Activated naive CD4-positive, alpha-beta T cell (primary cell): ENCODE measurements at places on chromosomes 1 and 21.

- DNase-seq: no peak
Observed at GRCh38 chr1:182527680-182528079, 61.4 kb downstream of the RNASEL start.

DNA sequence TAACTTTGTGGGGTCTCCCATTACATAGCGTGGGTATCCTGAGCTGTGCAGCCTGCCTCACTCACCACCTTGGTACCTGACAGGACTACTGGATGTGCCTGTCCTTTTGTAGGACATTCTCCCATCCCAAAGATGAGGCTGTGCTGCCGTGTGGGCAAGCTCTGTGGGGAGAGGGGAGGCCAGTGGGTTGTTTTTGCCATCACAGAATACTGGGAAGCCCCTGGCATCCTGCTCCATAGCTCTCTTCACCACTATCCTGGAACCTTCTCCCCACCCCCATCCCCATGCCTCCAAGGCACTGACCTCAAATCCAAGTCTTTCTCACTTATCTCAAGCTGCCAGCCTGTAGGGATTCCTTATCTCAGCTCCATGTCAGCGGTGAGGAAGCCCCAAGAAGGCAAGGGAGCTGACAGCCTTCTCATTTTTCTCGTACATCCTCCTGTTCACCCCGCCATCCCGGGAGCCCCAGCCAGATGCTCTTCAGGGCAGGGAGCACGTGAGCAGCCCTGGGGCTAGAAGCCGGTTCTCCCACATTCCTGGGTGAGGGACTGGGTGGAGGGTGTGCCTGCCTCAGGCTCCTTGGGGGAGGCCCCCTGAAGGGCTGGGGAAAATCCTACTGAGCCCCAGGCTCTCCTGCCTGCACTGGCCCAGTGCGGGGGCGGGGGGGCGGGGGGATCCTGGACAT is 2.4 kb upstream of the ELF3 start:
- DNase-seq: no peak

DNA sequence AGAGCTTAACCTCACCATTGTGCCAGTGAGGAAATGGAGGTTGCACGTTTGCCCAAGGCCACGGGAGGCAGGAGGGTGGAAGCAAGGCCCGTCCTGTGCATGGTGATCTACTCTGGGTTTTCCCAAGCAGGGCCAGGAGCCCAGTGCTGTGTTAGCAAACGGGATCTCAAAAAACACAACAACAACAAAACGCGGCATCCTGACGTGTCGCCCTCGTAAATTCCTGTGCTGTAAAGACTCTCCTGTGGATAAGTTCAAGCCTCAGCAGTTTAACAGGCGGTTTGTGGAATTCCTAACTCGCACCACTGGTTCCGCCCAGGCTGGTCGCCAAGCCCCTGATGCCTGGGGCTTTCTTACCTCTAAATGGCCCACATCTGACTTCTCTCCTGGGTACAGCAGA is 39.1 kb downstream of the TFF3 start:
- DNase-seq: no peak

- no peak for DNase-seq
Observed at GRCh38 chr1:200290010-200290685, 119.7 kb downstream of the ZNF281 start.

DNA sequence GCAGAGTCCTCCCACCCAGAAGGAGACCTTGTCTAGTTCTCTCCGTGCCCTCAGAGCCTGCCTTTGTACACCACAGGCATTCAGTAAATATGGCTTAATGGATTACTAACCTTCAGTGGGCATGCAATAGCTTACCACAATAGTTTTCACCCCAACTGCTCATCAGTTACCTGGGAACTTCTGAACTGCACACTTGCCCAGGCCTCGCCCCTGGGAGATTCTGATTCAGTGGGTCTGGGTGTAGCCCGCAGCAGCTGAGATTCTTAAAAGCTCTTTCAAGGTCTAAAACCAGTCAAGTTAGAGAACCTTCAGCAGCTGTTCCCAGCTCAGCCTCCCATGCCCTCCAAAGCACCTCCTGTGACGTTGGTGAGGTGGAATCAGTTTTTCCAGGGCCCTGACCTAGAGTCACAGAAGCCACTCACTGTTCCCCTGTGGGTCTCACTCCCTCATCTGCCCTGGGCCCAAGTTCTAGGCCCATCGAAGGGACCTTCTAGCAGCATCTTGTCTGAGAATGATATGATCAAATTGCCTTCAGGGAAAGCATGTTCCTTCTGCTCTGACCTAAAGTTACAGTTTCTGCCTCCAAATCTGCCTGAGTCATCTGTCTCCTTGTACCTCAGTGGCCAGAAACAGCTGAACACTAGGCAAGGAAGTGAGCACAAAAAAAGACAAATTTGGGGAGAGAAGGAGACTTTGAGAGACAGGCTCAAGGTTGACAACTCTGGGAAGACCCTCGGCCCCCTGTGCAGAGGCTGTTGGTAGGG is 10.8 kb downstream of the ASAP3 start:
- DNase-seq: no peak

DNA sequence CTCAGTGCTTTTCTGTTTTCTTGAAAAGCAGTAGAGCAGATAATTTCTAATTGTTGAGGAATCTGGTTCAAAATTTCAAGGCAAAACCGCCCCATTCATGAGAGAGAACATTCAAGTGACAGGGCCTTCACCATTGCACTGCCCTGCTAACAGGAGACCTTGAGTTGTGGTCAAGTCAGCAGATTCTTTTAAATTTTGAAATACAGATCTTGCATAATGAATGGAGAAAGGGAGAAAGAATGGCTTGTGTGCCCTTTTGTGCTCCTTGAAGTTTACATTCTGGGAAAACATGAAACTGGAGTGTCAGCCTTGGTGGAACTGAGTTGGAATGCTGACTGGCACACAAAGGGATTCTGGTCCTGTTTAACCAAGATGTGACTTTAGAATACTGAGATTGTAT is 164.5 kb upstream of the UBE2U start:
- DNase-seq: no peak

- no peak for DNase-seq
Observed at GRCh38 chr1:21651214-21652042, 17.7 kb downstream of the RAP1GAP start.

DNA sequence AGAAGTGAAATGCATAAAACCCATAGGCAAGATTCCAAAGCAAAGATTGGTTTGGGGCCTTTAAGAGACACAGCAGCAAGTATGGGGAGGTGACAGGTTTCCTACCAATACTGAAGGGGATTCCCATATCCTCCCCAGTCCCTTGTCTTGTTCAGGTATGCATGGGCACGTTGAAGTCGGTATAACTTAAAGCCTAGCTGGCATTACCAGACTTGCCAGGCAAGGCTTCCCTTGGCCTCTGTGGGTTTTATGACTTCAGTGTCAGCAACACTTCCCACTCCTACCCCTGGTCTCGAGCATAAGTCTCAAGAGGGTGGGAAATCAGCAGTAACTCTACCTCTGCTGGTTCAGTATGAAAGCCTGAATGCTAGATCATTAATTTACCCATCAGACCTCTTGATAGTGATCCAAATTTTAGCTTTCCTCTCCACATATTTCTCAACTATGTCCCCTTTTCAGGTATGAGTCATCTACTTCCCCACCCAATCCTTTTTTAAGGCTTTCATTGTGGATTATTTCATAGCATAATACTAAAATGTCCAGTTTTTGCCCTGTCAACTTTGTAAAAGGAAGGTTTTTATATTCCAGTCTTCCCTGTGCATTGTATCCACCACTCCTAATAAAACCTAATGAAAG is 6.8 kb downstream of the CYP4X1 start:
- no peak for DNase-seq

- DNase-seq: no peak
Observed at GRCh38 chr1:86263101-86263500, 106.5 kb upstream of the COL24A1 start.

- no peak for DNase-seq
Observed at GRCh38 chr21:45209046-45209445, 78.6 kb downstream of the POFUT2 start.

- no peak for DNase-seq
Observed at GRCh38 chr1:184945029-184945428, 29.3 kb downstream of the NIBAN1 start.

DNA sequence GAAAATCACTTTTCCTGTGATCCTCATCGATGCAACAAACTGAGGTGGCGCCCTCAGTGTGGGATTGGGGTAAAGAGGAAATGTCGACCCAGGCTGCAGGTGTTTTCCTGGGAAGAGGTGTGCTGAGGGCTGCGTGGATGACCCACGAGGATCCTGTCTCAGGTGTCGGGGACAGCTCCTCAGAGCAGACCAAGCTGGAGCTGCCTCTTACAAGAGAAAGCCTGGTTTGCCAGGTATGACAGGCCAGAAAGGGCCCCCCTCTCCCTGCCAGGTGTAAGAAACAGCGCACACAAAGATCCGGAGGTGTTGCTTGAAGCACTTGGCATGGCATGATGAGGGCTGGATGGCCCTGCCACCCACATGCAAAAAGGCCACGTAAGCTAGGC is 12.6 kb downstream of the FHAD1 start:
- DNase-seq: no peak

GRCh38 chr1:40530735-40531380 is 579 bp upstream of the ZNF684 start:
- no peak for DNase-seq
